ENCODE measurements at places on chromosomes 6 and 20.

- no peak for DNase-seq
Measured at GRCh38 chr20:37500311-37500710, 20.7 kb upstream of the NNAT start.

DNA sequence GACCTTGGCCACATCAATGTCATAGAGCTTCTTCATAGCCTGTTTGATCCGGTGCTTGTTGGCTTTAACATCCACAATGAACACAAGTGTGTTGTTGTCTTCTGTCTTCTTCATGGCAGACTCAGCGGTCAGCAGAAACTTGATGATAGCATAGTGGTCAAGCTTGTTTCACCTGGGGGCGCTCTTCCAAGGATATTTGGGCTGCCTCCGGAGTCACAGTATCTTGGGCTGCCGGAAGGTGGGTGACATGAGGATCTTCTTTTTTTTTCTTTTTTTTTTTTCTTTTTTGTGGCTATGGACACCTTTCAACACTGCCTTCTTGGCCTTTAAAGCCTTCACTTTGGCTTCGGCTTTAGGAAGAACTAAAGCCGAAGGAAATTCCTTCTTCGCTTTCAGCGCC is 244.6 kb downstream of the GJA1 start:
- no peak for DNase-seq

DNA sequence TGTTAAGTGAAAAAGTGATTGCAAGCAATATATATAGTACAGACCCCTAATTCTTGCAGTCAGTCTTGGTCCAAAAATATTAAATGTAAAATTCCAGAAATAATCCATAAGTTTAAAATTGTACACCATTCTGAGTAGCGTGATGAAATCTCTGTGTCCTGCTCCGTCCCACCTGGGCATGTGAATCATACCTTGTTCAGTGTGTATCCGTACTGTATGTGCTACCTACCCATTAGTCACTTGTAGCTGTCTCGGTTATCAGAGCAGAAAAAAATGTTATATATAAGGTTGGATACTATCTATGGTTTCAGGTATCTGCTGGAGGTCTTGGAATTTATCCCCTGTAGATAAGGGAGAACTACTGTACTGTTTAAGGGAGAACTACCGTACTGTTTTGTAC is 16.3 kb downstream of the IRAK1BP1 start:
- DNase-seq: no peak

GRCh38 chr6:17032590-17032987 is 69.3 kb upstream of the STMND1 start:
- DNase-seq: no peak

- DNase-seq: no peak
Measured at GRCh38 chr20:2297357-2297728, 1.5 kb downstream of the TGM3 start.

DNA sequence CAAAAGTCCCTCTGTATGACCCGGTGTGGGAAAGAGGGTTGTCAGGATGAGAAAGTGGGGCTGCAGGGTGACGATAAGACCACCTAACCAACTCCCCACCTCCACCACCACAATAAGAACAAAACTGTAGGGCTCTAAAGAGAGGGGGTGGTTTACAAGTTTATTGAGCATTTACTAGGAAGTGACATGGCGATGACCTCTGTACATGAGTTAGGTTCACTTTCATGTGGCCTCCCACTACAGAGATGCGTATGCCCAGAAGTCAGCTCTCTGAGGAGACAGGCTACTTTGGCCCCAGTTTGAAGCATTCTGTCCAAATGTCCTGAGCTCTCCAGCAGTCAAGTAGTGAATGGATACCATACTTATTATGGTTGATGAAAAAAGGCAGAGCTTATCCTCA is 28.7 kb upstream of the PI16 start:
- no peak for DNase-seq
